ENCODE measurements at places on chromosomes 3 and 15.

DNA sequence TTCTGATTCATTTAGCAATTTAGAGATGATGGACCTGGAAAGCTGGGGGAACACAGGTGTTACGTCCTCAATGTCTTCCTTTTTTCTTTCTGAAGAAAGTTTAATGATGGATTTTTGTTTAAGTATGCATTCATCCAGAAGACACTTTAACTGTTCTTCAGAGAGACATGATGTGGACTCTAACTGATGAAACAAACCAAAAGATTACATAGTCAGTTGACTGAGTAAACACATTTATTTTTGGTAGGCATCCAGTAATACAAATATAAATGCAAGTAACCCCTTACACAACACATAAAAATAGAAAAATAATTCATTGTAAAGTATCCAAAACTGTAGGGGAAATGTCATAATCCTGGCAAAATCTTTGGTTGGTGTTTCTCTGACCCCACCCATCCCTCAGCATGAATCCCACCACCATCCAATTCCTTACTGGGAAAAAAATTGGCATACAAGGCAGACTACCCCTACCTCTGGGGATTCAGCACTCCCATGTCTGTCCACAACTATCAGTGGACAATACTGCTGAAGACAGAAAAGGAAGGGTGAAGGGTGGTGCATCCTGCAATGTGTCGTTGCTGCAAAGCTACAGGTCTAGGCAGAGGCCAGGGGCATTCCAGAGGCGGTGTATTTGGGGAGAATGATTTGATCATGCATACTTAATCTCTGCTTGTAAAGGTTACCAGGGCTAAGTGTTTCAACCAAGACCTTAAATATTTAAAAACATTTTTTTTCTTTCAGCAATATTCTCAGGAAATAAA is 37.4 kb downstream of the THBS1 start:
- DNase-seq = no peak

DNA sequence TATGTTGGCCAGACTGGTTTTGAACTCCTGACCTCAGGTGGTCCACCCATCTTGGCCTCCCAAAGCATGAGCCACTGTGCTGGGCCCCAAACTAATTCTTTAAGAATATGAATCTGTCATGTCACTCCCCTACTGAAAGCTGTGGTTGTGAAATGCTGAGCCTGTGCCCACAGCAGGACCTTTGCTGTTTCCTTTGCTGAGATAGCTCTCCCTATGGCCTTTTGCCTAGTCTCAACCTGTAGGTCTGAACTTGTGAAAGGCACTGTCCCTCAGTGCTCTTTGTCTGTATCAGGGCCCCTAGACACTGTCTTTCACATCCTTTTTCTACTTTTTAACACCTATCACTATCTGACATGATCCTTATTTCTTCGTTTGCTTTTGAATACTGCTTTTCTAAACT is 62.7 kb upstream of the CCR4 start:
- no peak for DNase-seq

- DNase-seq = no peak
Observed at GRCh38 chr3:185715091-185715490, 109.8 kb downstream of the IGF2BP2 start.

DNA sequence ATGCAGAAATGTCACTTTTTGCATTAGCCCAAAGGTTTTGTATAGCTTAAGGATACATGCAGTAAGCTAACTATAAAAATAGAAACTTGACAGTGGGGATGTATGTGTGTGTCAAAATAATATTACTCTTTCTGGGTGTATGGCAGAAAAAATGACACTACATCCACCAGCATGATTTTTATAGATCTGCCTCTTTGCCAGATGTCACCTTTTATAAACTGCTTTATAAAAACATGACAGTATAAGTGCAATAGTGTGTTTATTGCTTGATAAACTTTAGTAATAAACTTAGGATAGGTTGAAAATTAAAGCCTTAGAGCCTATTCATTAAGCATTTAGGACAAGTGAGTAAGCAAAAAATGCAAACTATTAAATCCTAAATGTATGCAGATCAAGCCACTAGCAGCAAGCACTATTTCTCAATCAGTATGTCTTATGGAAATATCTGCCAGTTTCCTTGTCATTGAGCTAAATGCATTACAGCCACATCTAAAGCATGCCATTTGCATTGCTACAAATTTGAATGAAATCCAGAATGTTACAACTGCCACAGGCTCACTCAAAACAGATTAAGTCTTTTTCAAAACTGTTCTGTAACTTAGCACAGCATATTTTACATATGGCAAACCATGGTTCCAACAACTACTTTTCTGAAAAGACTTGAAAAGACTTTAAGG is 935.0 kb downstream of the FHIT start:
- DNase-seq = no peak

DNA sequence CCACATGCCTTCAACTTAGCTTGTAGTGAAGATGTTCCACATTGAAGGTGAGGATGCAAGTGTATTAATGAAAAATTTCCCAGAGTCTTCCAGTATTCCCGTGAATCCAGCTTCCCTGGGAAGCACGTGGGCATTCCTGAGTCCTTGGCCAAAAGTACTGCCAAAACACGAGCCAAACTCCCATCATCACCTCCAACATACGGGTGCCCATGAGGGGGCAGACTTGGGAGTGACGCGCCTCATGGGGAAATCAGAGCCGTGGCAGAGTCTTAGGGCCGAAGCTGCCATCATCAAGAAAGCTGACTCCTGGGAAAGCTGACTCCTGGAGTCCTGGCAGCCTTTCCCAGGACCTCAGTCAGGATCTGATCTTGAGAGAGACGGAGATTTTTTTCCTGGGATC is 20.1 kb upstream of the TM2D3 start:
- no peak for DNase-seq

GRCh38 chr3:117218641-117219048 is 509.1 kb downstream of the TUSC7 start:
- DNase-seq = no peak

GRCh38 chr3:37819591-37819990 is 42.1 kb upstream of the CTDSPL start:
- no peak for DNase-seq

- DNase-seq = no peak
Observed at GRCh38 chr3:47722859-47723258, 58.8 kb downstream of the SMARCC1 start.

DNA sequence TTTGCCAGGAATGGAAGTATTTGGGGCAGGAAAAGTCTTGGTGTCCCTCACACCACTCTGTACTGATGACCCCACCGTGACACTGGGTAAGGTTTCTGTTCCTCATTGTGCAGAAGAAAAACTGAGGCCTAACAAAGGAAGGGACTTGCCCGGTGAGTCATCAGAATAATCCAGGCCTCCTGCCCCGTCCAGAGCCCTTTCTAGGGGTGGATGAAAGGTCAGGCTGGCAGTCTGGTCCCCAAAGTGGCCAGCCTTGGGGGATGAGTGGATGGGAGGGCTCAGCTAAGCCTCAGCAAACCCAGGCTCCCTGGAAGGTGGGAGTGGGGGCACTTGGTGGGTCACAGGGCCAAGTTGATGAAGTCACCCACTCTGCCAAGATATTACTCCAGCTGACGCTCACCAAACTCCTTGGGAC is 2.3 kb upstream of the DNAH1 start:
- no peak for DNase-seq

GRCh38 chr3:66483409-66483906 is 17.4 kb downstream of the LRIG1 start:
- no peak for DNase-seq

DNA sequence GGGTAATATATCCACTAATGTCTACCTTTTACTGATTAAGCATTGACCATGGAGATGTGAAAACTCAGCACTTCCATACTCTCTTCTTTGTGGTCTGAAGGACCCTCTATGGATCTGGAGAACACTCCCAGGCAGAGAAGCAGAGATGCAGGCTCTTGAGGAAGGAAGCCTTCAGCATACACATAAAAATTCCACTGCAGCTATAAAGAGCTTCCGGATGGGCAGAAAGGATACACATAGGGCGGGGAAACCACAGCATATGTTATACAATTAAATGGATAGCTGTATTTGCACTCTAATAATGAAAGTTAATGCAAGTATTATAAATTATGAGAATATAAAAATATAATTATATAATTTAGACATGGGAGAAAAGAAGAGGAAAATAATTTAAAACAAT is 1258.2 kb upstream of the ALCAM start:
- no peak for DNase-seq

DNA sequence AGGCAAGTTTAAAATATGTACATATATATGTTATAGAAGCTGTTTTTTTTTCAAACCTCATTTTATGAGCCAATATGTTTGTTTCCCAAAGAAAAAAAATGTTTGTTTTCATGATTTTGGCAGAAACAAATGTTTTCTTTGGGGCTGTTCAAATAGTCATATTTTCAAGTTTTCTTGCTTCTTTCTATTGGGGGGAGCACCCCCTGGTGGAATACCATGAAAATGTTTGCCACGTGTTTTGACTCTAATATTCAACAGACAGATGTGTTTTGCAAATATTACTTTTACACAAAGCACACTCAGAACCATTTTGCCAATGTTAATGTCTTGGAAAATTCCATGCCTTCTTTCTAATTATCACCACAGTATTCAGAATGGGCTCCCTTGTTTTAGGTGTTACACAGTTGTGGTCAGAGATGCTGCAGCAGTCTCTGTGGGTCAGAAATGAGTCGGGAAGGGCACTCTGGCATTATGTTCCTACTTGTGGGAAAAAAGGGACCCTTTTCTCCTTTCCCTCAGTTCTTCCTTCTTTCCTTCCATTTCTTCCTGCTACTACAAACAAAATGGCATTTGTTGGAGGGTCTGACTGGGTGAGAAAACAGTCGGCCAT is 817.0 kb downstream of the TUSC7 start:
- no peak for DNase-seq

DNA sequence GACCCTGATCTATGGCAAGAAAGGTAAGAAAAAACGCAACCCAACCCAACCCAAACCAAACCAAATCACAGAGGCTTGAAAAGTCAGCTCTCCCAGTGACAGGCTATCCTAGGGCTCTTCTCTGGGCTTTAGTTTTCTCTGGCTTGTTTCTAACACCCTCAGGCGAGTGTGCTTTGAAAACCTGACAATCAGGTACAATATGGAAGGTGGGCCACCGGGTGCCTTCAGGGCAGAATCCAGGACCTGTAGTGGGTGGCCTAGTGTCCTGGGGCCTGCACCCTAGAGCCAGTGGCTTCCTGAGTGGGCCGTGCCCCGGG is 46.8 kb downstream of the BHLHE40 start:
- DNase-seq = no peak

DNA sequence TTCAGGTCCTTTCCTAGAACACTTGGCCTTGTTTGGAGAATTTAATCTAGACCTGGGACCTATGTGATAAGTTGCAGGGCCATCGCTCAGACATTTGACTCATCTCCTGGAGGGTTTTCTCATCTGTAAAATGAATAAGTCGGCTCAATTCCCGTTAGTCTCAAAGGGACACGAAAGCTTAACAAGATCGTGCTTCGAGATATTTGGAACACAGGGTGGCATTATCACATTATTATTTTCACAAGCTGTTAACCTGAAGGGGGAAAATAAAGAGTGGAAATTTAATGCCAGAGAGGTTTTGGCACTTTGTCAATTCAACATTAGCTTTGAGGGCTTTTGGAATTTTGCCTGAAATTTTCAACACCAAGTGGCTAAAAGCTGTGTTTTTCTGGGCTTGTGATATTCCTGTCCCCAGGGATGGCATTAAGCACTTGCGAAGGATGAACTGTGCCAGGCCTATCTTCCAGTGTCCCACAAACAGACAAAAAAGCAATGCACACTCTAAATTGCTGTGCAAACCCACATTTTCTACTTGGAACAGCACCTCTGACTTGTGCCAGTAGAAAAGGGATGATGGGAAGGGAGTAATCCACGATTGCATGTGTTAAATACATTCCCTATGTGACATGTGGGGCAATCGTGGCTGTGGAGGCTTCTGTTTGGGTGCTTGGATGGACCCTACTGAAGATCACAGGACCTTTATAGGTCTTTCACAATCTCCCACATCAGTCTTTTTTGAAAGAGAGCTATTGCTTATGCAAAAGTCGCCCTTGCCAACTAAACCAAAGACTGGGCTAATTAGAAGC is 478.7 kb downstream of the MFSD1 start:
- no peak for DNase-seq

- no peak for DNase-seq
Observed at GRCh38 chr3:153897842-153898241, 223.3 kb upstream of the ARHGEF26 start.

DNA sequence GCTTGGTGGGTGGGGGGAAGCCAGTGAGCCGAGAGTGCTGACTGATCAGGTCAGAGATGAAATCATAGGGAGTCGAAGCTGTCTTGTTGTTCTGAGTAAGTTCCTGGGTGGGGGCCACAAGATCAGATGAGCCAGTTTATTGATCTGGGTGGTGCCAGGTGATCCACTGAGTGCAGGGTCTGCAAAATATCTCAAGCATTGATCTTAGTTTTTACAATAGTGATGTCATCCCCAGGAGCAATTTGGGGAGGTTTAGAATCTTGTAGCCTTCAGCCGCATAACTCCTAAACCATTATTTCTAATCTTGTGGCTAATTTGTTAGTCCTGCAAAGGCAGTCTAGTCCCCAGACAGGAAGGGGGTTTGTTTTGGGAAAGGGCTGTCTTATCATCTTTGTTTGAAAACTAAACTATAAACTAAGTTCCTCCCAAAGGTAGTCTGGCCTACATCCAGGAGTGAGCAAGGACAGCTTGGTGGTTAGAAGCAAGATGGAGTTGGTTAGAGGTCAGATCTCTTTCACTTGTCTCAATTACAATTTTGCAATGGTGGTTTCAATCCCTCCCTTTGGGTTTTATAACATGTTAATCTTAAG is 18.7 kb upstream of the MTMR14 start:
- DNase-seq = no peak

- no peak for DNase-seq
Observed at GRCh38 chr3:5799398-5799797, 611.9 kb downstream of the EDEM1 start.

- DNase-seq = peak; percentile 60
Observed at GRCh38 chr3:129121016-129121791, 400 bp downstream of the RAB43 start.

DNA sequence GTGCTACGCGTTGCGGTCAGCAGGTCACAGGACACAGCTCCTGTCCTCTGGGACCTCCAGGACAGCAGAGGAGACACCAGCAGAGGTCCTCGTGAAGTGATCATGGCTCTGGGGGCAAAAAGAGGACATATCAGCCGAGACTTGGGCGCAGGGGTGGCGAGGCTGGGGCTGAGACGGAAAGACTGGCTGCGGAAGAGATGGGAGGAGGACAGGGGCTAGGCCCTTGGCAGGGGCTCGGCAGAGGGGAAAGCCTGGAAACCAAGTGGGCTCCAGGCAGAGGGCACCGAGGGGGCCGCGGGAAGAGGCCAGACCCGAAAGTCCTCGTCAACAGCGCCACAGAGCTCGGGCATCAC is 4.9 kb upstream of the CFAP100 start:
- no peak for DNase-seq

GRCh38 chr3:53845881-53846133 is 412 bp downstream of the CHDH start:
- no peak for DNase-seq

- no peak for DNase-seq
Observed at GRCh38 chr3:53085476-53085875, 39.6 kb upstream of the SFMBT1 start.

DNA sequence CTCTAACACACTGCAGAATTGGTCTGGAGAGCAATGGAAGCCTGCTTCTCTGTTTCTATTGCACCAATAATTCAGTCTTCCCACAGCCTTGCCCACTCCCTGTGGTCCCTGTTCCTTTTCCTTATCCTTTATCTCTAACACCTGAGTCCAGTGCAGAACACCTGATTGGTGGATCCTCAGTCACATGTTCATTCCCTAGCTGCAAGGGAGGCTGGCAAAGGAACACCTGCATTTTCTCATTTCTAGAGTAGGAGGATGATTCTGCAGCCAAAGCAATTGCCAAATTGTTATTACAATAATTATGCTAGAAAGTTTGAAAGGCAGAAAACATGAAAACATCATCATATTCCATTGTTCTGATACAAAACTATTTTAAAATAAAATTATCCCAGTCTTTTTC is 83.8 kb upstream of the SAMMSON start:
- no peak for DNase-seq

Measured in stimulated activated naive CD4-positive, alpha-beta T cell (primary cell).